ENCODE measurements at places on chromosomes 2 and 18. TPM values are rescaled to one million over a fixed set of nuclear protein-coding genes. Genes with fewer than 3 reads are reported as not detected.

The TMEM200C gene
- 1.4 TPM for total RNA-seq

The FKBP1B gene
- 6.1 TPM for total RNA-seq

DNA sequence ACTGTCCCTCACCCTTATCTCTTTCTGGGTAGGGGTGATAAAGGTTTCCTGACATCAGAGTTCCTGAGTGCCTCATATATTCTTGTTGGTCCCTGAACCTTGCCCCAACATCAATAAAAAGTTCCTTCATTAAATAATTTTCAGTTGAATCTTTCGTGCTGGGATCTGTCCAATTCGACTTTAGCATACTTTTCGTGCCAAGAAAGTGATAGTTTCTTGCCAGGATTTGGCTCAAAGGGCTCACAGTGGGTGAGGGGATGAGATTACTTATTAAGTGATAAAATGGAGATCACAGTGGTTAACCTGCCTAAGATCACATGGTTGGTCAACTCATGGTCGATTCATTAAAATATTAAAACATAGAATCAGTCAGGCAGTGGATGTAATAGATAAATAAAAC, 93.8 kb upstream of the SLC8A1 start:
- no peak for DNase-seq

- DNase-seq = no peak
Measured at GRCh38 chr18:39951142-39951720, 2003.8 kb upstream of the PIK3C3 start.

DNA sequence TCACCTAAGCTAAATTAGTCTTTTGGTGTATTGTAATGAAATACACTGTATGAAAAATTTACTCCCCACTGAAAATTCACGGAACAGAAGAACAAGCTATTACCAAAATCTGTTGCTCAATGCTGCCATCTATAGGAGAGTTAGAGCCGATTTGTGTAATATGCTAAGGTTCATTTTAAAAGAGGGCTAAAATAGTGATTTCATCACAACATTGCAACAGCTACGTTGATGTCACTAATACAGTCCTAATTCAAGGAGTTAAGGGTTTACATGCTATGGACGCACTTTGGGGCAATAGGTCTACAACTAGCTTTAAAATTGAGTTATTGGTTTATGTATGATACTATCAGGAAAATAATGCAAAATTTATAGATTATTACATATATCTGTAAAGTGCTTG, 3.0 kb upstream of the IRS1 start:
- DNase-seq = peak; percentile 90

The KCNIP3 gene
- 8.8 TPM for total RNA-seq

The ATG9A gene
- 51.9 TPM for total RNA-seq

DNA sequence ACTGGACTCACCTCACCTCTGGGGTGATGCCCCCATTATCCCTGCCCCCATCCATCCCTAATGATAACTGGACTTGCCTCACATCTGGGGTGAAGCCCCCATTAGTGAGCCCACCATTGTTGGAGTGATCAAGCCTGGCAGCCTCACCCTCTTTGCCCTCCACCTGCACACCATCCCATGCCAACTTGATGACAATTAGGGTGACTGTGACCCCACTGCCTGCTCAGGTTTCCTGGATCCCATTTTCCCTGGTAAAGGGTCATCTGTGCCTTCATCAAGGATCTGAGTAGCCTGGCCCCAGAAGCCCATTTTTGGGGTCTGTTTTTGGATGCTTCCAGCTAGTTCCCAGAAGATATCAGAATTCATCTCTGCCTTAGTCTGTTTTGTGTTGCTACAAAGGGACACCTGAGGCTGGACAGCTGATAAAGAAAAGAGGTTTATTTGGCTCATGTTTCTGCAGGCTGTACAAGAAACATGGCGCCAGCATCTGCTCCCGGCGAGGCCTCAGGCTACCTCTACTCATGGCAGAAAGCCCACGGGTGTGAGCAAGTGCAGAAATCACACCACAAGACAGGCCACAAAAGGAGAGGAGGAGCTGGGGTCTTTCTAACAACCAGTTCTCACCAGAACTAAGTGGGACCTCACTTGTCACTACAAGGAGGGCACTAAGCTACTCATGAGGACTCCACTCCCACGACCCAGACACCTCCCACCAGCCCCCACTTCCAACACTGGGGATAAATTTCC, 196.4 kb upstream of the TWIST2 start:
- no peak for DNase-seq
